ENCODE measurements at places on chromosomes 1 and 21.

GRCh38 chr21:27631471-27631870 lies 664.6 kb upstream of the ADAMTS5 start:
- no peak for DNase-seq

- DNase-seq: no peak
Observed at GRCh38 chr1:172515927-172516326, 17.0 kb upstream of the SUCO start.

GRCh38 chr1:183165456-183165855 lies 20.6 kb upstream of the LAMC2 start:
- no peak for DNase-seq

DNA sequence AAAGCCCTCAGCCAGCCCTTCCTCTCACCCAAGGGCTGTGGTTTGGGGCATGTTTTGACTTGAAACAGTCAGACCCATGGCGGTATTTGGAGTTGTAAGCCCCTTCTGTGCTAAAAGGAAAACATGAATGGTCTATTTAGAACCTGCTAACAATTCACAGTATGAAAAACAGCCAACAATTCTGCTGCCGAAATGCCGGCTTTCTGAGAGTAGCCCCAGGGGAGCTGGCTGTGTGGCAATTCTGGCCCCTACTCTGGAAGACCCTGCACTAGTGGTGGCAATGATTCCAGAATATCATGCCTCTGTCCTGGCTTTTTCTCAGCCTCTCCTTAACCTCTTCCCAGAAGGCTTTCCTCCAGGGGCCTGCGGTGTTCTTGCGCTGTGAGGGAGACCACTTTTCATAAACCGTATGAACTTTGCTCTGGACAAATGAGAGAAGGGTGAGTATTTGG lies 118.7 kb downstream of the EDEM3 start:
- no peak for DNase-seq

DNA sequence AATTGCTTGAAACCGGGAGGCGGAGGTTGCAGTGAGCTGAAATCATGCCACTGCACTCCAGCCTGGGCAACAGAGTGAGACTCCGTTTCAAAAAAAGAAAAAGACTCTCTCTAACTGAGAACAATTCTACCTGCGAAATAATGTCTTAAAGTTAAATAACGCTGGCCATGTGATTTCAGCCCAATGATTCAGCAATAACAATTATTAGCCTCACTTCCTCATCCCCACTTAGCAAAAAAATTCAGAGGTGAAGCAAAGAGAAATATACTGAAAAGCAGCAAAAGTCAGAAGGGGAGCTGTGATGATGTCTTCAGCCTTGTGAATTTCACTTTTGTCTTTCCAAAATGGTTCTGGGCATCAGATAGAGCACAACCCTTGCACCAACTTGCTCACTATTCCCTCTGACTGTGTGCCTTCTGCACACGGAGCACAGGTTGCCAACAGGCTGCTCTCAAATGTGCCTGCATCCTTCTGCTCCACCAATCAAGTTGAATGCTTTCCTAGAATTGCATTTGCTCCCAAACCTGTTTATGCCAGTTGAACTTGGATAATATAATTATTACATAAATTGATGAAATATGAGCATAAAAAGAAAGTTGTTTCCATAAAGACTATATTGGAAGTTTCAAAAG lies 79.8 kb upstream of the IPO9 start:
- no peak for DNase-seq
